ENCODE measurements at places on chromosomes 6 and 20. TPM values are rescaled to one million over a fixed set of nuclear protein-coding genes. Genes with fewer than 3 reads are reported as not detected.

The TMEM74B gene
- not detected for total RNA-seq

The CST3 gene
- total RNA-seq, result 114 TPM

The SLC25A27 gene
- total RNA-seq, result 16.1 TPM

The RPL7L1 gene
- total RNA-seq, result 86.3 TPM

The NOL7 gene
- 43.6 TPM for total RNA-seq

The HNF4A gene
- total RNA-seq, result not detected

The CRISP1 gene
- total RNA-seq, result not detected

Data from smooth muscle cell of bladder (primary cell).